ENCODE measurements at places on chromosomes 11 and 22.

GRCh38 chr11:28674433-28675103, 566.4 kb downstream of the METTL15 start:
- no peak for DNase-seq

DNA sequence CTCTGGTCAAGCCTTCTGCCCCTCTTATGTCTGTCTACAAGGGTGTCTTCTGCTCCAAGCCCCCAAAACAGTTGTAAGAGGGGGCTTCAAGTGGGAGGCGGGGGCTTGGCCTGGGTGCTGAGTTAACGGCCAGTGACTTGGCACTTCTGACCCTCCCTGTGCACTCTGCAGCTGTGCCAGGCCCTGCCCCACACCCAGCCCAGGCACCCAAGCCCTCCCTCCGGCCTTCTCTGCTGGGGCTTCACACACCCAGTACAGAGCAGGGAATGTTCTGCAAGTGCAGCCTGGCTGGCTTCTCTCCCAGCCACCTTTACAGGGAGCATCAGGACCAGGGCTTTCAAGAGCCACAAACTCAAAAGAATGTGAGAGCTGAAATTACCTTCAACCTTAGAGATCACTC, 3.8 kb downstream of the TMEM121B start:
- no peak for DNase-seq

DNA sequence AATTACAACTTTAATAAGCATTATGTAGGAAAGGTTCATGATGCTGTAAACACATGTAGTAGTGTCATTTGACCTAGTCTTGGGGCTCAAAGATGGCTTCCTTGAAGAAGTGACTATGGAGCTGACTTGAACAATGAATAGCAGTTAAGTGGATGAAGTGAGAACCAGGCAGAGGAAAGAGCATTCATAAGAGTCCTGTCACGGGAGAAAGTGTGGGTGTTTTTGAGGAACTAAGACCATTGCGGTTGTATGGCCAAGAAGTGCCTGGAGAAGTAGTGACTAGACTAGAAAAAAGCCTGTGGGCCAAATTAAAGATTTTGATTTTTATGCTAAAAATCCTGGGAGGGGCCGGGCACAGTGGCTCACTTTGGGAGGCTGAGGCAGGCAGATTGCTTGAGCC, 7.2 kb upstream of the IL18BP start:
- no peak for DNase-seq

DNA sequence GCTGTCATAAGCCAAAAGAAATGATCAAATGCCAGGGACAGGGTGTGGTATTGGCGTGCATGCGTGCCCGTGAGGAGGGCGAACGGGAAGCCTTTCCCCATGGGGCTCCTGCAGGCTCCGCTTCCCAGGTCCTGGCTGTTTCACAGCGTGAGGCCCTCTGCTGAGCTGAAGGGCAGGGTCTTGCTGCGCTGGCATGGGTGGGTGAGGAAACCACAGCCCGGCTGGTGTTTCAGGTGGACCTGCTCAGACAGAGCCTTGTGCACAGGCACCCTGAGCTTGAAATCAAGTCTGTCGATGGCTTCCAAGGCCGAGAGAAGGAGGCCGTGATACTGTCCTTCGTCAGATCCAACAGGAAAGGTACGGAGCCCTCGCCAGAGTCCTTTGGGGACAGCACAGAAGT, 31.4 kb downstream of the IGHMBP2 start:
- DNase-seq: no peak

DNA sequence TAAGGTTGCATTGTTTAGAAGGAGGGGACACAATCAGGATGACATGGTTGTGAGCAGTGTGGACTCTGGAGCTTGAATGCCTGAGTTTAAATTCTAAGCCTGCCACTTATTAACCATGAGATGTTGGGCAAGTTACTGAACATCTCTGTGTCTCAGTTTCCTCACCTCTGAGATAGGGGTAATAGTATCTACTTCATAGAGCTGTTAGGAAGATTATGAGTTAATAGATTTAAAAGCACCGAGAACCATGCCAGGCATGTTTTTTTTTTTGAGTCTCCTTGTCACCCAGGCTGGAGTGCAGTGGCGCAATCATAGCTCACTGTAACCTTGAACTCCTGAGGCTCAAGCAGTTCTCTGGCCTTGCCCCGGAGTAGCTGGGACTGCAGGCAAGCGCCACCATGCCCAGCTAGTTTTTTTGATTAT, 33.3 kb downstream of the ST14 start:
- no peak for DNase-seq

DNA sequence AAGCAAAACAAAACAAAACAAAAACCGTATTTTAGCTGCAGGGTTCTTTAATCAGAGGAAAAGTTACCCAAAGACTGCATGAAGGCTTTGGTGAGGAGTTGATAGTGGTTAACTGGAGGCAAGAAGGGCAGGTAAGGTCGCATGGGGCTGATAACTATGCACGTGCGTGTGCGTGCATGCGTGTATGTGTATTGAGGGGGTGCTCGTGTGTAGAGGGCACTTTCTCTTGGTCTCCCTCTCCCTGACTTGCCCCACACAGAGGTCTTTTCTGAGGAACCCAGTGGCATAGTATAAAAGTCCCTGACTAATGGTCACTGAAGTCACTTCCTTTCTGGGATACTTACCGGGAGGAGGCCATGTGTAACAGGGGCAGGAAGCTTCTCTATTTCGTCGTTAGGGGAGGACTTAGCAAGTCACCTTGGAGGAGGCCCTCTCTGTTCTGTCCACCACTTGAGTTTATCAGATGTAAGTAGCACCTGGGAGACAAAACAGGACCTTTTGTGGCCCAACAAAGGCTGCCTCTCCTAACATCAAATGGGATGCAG, 20.1 kb upstream of the FCHSD2 start:
- DNase-seq: no peak

DNA sequence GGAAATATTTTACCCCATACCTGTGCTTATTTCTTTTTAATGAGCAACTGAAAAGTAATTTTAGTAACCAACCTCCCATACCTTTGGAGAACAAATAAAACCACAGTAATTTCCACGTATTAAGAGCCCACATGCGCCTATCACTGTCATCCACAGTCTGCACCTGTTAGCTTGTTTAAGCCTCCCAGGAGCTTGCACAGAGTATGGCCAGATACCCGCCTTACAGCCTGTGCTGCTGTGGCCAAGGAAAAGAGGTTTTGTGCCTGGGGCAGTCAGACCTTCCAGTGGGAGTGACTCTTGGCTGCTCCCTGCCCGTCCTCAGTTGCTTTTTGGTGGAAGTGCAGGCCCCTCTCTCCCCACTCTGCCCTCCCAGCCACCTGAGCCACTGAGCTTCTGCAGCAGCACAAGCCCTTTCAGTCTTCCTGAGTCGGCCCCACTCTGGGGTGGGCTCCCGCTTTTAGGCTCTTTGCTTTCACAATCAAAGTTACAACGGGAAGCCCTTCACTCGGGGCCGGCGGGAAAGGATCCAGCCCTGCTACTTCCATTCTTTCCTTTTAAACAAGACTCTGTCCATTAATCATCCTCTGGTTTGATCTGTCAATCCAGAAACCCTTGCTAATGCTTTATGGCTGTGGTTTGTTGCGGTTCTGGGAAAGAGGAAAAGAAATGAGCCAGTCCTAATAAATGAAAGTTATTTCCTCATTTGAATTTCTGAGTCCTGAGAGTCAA, 308.8 kb downstream of the TBC1D22A start:
- DNase-seq: no peak

- DNase-seq: no peak
Observed at GRCh38 chr11:96326959-96327358, 16.0 kb downstream of the MAML2 start.

DNA sequence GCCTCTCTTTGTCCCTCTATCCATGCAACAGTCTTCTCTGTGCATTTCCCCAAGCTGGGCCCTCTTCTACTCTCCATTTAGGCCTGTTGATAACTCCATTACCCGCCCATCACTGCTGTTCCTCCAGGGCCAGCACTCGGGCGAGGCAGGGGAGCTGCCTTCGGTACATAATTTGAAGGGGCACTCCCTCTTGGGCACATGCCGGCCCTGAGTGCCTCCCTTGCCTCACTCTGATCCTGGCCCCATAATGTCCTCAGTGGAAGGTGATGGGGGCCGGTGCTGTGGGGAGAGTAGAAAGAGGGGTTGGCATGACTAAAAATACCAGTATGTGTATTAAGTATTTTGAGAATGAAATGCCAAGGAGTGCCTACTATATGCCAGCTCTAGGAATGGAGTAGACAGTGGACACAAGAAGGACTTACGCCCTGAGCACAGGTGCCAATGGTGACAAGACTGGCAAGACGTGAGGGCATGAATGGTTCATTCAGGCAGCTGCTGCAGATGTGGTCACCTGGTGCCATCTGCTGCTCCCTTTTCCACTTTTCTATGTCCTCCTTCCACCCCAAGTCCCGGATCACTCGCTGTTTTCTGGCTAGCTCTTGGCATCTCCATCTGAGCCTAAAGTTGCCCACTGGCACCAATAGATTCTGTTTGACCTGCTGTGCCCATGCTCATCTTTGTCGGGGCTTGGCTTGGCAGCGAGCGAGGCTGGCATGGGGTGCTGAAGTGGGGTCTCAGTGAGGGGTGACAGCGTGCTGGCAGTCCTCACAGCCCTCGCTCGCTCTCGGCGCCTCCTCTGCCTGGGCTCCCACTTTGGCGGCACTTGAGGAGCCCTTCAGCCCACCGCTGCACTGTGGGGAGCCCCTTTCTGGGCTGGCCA, 22.6 kb downstream of the TMEM218 start:
- no peak for DNase-seq

- DNase-seq: no peak
Observed at GRCh38 chr11:15672825-15673224, 558.1 kb downstream of the INSC start.

- no peak for DNase-seq
Observed at GRCh38 chr22:38204784-38205183, 3.0 kb downstream of the MAFF start.

DNA sequence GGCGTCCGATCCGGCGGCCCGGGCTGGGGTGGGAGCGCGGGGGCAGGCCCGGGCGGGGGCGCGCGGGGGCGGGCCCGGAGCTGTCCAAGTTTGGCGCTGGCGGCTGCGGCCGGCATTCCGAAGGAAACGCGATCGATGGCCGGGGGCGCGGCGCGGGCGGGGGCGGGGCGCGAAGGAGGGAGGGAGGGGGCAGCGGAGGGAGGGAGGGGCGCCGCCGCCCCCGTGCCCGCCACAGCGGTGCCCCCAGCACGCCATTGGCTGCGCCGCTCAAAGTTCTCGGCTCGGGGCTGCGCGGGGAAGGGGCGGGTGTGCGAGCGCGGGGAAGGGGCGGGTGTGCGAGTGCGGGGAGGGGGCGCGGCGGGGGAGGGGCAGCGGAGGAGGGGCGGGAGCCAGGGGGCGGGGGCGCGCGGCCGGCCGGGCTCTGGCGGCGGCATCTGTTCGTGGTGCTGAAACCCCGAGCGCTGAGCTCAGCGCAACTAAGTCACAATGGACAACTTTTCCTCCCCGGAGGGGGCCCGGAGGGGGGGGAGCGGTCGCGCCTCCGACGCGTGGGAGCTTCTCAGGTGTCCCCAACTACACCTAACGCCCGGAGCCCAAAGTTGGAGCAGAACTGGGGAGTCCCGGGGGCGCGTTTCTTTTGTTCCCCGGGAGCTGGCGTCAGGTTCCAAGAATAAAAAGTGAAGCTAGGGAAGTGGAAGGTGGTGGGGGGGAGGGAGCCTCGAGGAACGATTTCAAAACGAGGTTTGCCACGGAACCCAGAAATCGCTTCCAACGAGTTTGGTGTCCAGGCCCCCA, 2.2 kb downstream of the PHF21B start:
- DNase-seq: no peak

GRCh38 chr11:34656062-34656720, 35.3 kb downstream of the EHF start:
- DNase-seq: no peak

- DNase-seq: no peak
Observed at GRCh38 chr22:47153854-47154525, 391.5 kb downstream of the TBC1D22A start.

- DNase-seq: no peak
Observed at GRCh38 chr11:130114726-130115125, 44.9 kb upstream of the ST14 start.

GRCh38 chr11:105381941-105382340, 227.9 kb upstream of the GRIA4 start:
- DNase-seq: no peak

DNA sequence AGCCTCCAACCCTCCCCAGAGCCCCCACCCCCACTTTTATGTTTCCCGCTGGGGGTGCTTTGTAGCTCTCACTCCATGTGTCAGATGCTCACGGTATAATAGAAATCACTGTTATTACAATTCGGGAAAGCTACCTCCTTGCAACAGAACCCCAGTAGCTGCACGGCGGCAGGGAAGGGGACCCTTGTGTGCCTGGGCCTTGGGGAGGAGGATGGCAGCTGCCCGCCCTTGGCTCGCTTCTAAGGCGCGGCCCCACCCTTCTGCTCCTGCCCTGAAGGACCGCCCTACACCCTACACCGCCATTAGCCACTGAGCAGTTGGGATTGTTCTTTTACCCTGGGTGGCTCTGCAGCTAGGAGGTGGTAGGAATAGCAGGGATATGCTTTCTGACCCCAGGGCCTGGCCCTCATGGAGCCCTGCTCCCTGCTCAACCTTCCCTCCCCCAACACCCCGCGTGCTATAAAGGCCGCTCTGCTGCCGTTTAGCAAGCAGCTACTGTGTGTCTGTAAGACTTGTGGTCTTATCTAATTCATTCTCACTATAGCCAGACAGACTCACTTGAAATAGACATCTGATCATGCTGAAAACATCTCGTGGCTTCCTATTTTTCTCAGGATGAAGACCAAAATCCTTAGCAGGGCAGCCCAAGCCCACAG, 219.7 kb downstream of the CEP164 start:
- DNase-seq: no peak

DNA sequence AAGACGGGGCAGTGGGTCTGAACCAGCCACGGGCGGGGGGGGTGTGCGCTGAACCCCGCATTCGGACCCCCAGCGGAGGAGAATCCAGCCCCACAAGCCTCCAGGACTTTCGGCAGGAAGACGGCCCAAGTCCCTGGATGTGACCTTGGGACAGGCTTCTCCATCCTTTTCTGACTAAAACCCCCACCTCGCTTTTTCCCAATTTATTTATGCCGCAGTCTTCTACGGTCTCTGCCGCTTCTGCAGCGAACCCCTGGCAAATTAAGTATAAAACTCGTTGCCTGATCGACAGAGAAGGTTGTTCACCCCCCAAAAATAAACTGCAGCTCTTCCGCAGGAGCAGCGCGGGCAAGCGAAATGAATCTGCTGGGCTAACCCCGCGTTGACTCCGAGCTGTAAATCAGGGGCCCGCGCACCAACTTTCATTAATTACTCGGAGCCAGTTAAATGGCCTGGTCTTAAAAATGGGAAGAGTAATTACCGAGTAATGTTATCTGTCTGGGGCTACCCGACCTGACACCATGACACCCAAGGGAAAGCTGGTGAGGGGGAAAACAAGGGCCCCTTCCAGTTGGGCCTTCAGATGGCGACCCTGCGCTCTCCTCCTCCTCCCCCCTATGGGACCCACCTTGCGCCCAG, 6.6 kb downstream of the WT1 start:
- no peak for DNase-seq

- no peak for DNase-seq
Observed at GRCh38 chr11:405323-405953, 9.4 kb downstream of the SIGIRR start.

DNA sequence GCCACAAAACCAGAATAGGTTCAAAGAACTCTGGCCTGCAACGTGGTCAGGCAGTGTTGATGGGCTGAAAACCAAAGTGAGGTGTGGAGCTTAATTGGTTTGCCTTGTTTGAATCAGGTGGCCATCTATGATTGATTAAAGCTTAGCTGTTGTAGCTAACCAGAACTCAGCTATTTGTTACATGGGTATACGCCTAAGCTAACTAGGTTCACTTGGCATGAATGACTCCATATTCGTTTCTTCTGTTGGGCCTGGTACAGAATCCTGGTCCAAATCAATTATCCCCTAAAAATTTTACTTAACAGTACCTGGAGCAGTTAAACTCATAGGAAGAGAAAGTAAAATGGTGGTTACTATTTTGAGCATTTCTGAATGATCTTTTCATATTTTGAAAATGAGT, 7.7 kb upstream of the BAIAP2L2 start:
- no peak for DNase-seq

GRCh38 chr22:36999463-36999862, 19.8 kb downstream of the TST start:
- no peak for DNase-seq
